ENCODE measurements at places on chromosomes 12 and 14. TPM values are rescaled to one million over a fixed set of nuclear protein-coding genes. Genes with fewer than 3 reads are reported as not detected.

The ANKRD33 gene
- not detected for total RNA-seq

The ENDOU gene
- total RNA-seq, result not detected

The LPAR5 gene
- total RNA-seq, result 6.8 TPM

The TEP1 gene
- 33.0 TPM for total RNA-seq

The TAS2R8 gene
- total RNA-seq, result not detected

The CLEC1B gene
- not detected for total RNA-seq

- H3K27ac ChIP-seq, result no peak overlapping the region
- H3K4me3 ChIP-seq, result no peak overlapping the region
- DNase-seq, result no peak
- no peaks in the 10 kb centered on the region for H3K27me3 ChIP-seq
- H3K36me3 ChIP-seq, result no peaks in the 10 kb centered on the region
Measured at GRCh38 chr12:114916124-114916523, 232.1 kb upstream of the TBX3 start.

DNA sequence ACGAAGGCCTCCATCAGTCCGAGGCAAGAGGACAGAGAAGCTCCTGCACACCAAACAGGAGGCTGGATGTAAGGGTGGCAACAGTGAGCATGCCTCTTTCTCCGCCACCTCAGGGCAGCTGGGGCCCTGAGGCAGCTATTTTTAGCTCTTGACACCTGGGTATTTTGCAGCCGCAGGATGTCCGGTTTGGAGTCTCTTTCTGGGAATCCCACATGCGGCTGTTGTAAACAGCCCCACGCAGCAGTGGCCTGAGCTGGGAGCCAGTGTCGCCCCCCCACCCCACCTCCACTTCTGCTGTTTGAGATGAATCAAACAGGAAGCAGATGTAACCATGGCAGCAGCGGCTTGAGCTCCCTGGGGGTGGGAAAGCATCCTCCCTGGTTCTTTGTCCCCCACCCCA is 11.7 kb downstream of the HDAC7 start:
- no peaks in the 10 kb centered on the region for H3K27me3 ChIP-seq
- peak overlapping the region; percentile 40 for H3K4me3 ChIP-seq
- H3K36me3 ChIP-seq, result no peaks in the 10 kb centered on the region
- no peak for DNase-seq

DNA sequence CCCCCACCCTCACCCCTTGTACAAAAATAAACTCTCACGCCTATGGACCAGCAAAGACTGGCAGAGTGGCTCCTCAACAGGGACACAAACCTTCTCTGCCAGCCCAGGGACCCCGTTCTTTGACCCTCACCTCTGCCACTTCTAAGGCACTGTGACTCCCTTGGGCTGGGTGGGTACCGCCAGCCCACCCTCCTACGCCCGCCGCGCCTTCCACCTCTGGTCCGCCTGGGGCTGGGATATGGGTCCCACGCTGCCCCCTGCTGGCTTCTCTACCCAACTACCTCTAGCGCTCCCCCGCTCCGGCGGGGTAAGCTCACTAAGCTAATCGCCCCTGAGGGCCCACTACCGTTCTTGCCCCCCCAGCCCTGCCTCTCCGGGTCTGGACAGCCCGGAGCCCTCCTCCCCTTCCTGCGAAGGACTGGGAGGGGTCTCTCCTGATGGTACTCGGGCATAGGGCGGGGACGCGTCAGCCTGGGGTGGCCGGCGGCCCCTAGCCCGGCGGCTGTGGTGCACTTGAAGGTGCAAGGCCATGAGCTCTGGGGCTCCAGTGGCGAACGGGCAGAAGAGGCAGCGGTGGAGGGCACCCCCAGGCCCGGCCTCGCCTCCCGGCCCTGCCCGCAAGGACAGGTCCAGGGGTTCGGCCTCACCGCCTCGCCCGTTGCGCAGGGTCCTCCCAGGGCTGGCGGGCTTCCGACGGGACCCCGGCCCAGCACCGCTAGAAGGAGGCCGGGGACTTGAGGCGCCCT is 8.1 kb downstream of the ZNF219 start:
- H3K4me3 ChIP-seq, result no peak overlapping the region
- H3K27me3 ChIP-seq, result no peaks in the 10 kb centered on the region
- peak overlapping the region; percentile 20 for H3K27ac ChIP-seq
- no peak for DNase-seq
- H3K36me3 ChIP-seq, result peaks cover 25% of the 10 kb centered on the region

DNA sequence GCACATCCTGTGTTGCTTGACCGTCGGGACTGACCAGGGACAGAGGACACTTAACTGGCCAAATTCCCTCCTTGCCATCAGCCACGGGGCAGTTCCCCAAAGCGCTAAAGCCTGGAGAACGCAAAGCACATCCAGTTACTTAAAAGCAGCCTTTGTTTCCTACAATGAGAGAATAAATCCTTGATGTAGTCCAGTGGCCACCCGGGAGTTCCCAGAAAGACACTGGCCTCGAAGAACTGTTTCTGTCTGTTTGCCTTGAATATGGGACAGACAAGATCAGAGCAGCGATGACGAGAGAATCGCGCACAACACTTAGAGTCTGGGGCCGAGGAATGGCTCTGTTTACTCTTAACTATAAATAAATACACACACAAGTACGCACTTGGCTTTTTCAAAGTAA is 102.2 kb downstream of the TNFAIP2 start:
- no peak for DNase-seq
- H3K36me3 ChIP-seq, result no peaks in the 10 kb centered on the region
- H3K27me3 ChIP-seq, result peaks cover 7% of the 10 kb centered on the region
- H3K4me3 ChIP-seq, result no peak overlapping the region

DNA sequence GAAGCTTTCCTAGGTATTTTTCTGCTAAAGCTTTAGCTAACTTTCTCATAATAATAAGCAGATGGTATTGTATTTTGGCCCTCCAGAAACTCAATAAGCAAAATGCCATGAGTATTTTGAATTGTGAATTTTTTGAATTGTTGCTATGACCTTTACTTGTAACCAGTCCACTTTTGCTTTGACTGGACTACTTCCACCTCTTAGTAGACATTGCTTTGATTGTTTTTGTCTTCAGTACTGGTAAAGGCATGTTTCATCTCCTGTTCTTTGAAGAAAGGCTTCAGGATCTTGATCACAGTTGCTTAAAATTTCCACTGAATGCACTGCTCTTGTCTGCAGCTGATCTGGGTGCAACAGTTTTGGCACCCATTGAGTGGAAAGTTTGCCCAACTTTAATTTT is 102.3 kb downstream of the TRMT5 start:
- H3K36me3 ChIP-seq, result no peaks in the 10 kb centered on the region
- no peak overlapping the region for H3K4me3 ChIP-seq
- H3K27ac ChIP-seq, result no peak overlapping the region
- H3K27me3 ChIP-seq, result no peaks in the 10 kb centered on the region
- peaks cover 5% of the 10 kb centered on the region for H3K4me1 ChIP-seq

GRCh38 chr12:80188576-80188975 is 89.2 kb downstream of the OTOGL start:
- DNase-seq, result no peak
- H3K4me1 ChIP-seq, result no peaks in the 10 kb centered on the region
- no peak overlapping the region for H3K27ac ChIP-seq
- no peaks in the 10 kb centered on the region for H3K27me3 ChIP-seq
- H3K4me3 ChIP-seq, result no peak overlapping the region

DNA sequence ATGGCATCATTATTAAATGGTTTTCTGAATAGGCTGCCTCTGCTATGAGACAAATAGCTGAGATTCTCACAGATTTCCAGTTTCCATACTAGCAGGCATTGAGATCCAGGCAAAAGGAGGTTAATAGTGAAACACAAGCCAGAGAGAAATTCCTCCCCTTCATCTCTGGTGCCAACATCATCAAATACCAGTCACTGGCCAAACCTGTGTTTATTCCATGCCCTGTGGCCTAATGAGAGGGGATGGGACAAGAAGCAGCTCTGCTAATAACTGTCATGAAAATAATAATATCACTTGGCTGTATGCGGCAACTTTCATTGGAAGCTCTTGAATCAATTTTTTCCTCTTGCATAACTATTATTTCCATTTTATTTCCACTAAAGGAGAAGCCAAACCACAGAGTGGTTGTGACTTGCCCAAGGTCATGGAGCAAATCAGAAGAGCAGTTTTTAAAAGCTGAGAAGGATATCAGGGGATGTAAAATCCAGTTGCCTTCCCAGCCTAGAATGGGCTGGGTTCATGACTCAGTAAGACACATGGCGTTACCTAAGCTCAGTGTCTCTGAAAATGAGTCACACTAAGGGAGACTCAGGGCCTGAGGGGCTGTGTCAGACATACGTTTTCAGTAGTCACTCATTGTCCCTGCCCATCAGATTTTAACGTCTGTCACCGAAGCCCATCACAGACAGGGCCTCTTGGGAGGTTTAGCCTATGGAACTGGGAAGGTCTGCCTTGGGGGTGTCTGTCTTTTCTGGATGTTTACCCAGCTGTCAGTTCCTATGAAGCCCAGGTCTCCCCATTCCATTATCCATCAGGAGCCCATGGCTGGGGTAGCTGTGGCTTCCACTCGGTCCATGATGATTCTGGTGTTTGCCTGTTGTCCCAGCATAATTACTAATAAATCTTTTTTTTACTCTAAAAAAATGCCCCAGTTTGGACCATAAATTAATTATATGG is 208.8 kb upstream of the EEA1 start:
- peaks cover 9% of the 10 kb centered on the region for H3K4me1 ChIP-seq
- no peak for DNase-seq
- no peaks in the 10 kb centered on the region for H3K36me3 ChIP-seq
- H3K27ac ChIP-seq, result no peak overlapping the region
- H3K4me3 ChIP-seq, result no peak overlapping the region

DNA sequence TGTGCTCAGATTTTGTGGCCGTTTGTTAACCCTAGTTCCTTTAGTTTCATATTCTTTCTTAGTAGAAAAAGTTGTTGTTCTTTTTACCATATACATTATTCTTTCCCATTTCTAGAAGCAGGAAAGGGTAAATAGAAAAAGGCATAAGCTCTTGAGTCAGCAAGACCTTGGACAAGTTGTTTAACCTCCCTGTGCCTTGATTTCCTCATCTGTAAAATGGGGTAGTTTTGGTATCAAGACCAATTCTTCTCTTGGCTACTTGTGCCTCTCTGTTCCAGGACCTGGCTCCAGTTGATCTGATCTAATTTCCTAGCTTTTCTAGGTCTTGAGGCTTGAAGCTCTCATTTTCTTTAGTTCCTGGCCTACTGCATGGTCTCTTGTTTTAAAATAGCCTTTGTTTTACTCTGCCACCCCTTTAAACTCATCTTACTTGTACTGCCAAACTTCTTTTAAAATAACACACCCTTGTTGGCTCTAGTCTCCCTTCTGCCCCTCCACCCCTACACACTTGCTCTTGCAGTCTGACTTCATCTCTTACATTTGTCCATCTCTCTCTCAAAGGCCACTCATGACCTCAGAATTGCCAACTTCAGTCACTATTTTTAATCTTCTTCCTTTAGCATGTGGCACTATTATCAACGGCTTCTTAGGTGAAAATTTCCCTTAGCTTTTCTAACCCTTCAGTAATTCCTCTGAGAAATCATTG is 143.7 kb downstream of the TTLL5 start:
- H3K4me1 ChIP-seq, result peaks cover 7% of the 10 kb centered on the region
- DNase-seq, result no peak
- peak overlapping the region; percentile 13 for H3K27ac ChIP-seq
- H3K27me3 ChIP-seq, result no peaks in the 10 kb centered on the region

- peaks cover 7% of the 10 kb centered on the region for H3K4me1 ChIP-seq
- H3K36me3 ChIP-seq, result no peaks in the 10 kb centered on the region
- no peak for DNase-seq
- no peak overlapping the region for H3K4me3 ChIP-seq
- H3K27me3 ChIP-seq, result no peaks in the 10 kb centered on the region
Measured at GRCh38 chr14:34170882-34171281, 220.0 kb upstream of the EGLN3 start.

DNA sequence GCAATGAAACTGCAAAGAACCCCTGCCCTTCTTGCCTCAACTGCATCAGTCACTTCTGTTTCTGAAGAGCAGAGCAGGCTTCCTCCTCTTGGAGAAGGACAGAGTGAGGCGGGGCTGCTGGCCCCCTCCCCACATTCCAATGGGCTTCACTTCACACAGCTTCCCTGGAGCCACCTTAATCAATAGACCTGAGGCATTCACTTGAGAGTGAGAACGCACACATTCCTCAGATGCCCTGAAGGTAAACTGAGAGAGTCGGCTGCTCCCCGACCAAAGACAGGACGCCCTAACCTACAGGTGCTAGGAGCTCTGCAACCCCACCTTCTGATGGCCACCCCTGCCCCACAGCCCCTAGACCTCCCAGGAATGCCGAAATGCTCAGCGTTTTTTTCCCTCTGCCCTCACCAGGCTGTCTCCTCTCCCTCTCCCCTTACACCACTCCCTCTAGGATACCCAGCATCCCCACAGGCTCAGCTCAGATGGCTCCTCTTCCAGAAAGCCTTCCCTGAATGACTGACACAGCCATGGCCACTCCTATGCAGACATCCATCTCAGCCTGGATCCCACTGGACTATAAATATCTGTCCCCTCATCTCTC is 31.1 kb downstream of the SYNE3 start:
- DNase-seq, result no peak
- H3K36me3 ChIP-seq, result no peaks in the 10 kb centered on the region
- H3K4me3 ChIP-seq, result no peak overlapping the region
- H3K27me3 ChIP-seq, result no peaks in the 10 kb centered on the region
- no peak overlapping the region for H3K27ac ChIP-seq
- H3K4me1 ChIP-seq, result peaks cover 31% of the 10 kb centered on the region

- no peaks in the 10 kb centered on the region for H3K36me3 ChIP-seq
- no peak overlapping the region for H3K27ac ChIP-seq
- no peak overlapping the region for H3K4me3 ChIP-seq
- peaks cover 8% of the 10 kb centered on the region for H3K4me1 ChIP-seq
Measured at GRCh38 chr12:121064116-121064515, 25.1 kb upstream of the OASL start.
